ENCODE measurements at places on chromosomes 13 and 19.

- DNase-seq: no peak
These were observed 1.5 kb downstream of the ZNF507 start for GRCh38 chr19:32346901-32347300.

DNA sequence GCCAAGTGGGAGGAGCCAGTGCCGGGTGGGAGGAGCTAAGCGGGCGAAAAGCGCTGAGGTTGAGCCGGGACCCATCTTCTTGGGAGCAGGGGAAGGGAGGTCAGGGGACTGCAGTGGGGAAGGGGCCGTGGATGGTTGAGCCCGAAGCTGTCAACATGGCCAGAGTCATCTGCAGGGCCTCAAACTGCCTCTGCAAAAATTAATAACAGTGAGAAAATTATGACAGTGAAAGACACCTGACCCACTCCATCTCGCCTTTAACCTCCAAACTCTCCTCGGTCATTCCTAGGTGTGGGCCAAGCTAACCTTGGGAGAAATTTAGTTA lies 30.1 kb downstream of the ZNF557 start:
- no peak for DNase-seq

DNA sequence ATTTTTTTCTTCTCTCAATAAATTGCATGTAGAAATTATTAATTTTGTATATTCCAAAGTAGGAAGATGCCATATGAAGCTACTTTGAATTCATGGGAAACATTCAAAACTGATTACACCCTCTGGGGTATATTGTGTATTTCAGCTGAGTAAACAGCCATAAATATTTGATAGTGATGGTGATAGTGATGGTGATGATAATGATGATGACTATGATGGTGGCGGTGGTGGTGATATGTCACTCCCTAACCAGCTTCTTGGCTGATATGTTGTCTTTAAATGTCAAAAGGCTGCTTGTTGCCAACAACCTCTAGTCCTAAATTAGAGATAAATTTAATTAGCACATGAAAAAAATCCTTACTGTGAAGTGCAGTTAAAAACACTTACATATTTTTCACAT lies 102.0 kb downstream of the LRCH1 start:
- DNase-seq: no peak

DNA sequence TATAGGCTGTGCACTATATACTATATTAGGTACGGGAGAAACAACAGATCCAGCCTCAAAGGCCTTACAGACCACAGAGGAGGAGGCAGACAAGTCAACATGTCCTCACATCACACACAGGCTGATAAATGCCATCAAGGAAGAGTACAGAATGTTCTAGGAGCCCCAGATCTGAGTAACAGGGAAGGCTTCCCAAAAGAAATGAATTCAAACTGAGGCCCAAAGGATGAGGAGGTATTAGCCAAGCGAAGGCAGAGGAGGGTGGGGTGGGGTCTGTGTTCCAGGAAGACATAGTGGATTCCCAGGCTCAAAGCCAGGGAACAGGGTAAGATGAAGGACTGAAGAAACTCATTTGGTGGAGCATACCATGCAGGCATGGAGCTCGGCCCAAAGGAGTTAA lies 55.1 kb downstream of the RXFP2 start:
- no peak for DNase-seq

DNA sequence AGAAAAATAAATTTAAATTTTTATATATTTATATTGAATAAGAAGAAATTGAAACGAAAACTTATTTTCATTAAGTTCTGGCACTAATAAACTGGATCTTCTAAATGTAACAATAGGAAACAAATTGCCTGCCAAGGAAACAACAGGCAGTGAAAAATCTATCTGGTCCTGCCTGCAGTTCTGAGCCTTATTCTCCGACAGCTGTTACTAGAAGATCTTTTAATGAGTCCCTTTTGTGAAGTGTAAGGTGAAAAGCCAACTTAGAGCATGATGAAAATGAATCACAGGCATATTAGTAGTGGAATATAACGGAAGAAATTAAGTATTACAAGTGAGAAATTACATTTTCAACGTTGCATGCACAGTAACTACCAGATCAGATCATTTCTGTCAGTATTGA lies 1002.7 kb upstream of the PCDH20 start:
- no peak for DNase-seq

DNA sequence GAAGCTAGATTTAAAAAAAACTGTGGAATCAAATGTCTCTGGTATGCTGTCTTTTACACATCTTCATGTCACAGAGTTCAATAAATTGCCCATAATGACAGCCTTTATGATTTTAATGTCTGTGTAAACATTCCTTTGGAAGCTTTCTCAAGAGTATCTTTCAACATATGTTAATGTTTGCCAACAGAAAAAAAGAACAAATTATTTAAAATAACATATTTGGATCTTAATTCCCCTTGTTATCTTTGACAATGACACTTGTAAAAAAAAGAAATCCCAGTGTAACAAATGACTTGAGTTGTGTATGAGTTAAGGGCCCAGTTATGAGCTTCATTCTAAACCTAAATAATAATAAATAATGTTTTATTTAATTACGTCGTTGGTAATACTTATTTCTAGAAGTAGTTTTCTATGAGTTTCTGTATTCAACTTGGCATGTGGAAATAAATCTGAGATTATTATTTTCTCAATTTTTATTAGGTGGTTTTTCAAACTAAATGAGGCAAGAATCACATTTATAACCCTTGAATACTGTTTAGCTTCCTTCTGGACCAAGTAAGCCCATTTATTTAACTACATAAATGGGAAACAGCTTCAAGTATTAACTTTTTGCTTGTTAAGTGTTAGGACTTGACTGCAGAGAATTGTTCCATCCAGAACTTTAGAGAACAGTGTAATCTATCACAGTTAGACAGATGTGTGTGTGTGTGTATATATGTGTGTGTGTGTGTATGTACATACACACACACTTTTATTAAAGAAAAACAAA lies 182.1 kb downstream of the POSTN start:
- no peak for DNase-seq

DNA sequence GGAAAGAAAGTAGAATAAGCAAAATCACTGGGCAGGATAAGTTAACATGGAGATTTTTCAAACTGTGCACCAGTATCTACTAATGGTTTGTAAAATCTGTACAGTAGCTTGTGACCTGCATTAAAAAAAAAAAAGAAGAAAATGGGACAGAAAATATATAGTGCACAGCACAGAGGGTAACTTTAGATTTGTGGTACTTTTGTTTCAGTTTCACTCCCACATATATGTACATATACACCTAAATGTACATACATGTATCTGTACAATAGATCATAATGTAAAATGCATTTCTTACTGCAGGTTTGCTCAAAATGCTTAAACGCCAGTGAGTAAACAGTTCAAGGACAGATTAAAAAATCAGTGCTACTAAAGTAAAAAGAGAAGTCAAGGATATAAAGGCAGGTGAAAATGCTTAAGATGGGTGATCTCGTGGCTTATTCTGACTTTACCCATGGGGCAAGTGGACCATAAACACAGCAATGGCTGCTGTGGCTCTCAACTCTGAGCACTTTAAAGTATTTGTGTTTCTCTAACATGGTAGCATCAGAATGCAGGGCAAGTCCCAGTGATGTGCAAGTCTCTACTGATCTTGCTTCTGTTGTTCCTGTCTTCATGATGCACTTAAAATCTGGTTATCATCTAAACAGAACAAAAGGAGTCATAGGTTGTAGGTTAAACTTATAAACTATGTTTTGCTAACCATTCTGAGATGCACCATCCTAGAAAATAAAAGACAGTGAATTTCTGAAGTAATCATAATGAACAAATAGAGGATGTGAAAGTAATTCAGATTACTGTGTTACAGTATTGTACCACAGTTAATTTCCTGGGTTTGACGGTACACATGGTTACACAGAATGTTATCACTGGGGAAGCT lies 112.3 kb downstream of the MIPEP start:
- no peak for DNase-seq

DNA sequence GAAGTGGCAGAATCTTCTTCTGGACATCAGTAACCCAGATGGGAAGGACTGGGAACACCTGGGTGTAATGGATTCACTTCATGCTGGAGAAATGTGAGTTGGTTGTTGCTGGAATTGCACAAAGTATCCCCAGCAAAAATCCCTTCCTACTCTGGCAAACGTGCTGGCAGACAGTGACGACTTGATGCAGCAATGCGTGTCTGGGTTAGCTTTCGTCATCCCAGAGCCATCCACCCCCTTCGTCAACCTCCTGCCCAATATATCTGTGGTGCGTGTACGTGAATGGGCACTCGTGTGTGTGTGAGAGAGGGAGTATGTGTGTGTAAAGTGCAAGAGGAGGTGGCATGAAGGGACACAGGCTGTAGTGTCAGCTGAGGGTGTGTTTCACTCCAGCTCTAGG lies 70.9 kb downstream of the TM9SF2 start:
- DNase-seq: no peak

DNA sequence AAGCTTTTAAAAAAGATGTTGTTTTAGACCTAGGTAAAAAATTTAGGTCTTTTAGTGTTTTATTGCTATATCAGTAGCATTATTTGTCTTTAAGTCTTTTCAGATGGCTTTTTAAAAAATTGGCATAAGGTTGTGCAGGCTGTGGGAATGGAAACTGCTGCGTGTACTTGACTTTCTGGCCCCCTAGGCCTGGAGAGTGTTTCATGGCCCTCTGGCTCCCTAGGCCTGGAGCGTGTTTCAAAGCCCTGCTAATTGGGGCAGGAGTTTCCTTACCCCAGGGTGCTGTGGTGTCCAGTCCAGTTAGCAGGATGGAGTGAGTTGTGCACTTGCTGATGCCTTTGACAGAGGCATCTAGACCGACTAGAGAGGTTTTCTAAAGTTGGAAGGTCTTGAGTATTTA lies 23.8 kb downstream of the PRAM1 start:
- DNase-seq: no peak

DNA sequence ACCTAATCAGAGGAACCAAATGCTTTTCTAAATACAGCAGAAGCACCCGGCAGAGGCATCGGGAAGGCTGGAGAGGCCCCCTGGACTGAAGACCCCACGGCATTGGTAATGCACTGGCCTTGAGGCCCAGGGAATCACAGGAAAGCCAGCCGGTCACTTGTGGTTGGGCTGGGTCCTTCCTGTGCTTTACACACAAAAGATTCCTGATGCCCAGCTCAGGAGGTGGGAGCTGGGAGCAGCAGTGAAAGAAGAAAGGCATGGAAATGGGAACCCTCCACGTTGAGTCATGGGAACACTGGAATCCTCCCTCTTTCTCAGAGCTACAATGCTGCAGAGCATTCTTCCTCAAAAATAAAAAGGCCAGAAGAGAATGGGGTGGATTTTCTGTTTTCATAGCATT lies 126.4 kb downstream of the TNFRSF19 start:
- no peak for DNase-seq

GRCh38 chr13:99418103-99418842 lies 83.0 kb upstream of the TM9SF2 start:
- no peak for DNase-seq

DNA sequence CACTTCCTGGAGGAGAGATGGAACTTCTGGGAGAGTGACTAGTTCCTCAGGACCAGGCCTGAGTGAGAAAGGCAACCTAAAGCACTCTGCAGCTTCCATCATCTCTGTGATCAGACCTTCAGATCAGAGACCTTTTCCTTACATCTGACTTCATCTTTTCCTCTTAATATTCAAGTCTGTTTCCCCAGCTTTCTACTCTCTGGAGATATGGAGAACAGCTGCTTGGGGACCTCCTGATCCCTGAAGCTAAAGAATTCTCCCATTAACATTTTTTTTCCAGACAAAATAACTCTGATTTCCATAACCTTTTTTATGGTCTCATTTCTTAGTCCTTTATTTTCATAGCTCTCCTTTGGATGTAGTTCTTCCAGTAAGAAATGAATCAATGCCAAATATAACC lies 133.4 kb upstream of the FNDC3A start:
- no peak for DNase-seq

DNA sequence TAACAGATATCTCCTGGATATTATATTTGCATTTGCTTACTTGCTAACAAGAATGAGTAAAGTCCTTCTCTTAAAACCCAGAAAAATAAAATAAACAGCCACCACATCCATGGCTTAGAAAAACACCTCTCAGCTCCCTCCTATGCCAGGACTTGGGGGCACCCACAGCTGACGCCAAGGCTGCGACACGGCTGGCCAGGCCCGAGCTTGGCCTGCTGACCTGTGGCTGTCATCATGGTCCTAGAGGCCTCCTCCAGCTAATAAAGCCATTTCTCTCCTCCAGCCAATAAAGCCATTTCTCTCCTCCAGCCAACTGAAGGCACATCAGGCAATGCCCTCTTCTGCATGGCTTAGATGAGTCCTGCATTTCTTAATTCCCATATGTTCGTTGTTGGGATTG lies 20.9 kb downstream of the C19orf12 start:
- DNase-seq: no peak

DNA sequence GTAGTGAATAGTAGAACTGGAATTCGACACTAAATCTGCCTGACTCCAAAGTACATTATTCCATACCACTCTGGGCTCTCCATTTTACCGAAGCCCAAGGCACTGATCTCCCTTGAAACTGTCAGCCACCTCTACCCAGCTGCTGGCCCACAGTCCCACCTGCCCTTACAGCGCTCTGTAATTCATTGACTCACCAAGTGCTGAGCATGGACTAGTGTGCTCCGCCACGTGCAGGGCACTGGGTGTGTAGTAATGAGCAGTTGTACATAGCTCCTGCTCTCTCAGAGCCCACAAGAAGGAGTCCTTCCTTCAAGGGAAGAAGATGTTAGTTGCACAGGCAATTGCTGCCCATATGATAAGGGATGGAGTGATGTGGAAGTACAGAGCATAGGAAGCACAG lies 76.6 kb upstream of the SIAH3 start:
- no peak for DNase-seq

GRCh38 chr13:79226938-79227337 lies 179.1 kb downstream of the RBM26 start:
- no peak for DNase-seq

- no peak for DNase-seq
These were observed 4.6 kb downstream of the FRY start for GRCh38 chr13:32036126-32036695.

DNA sequence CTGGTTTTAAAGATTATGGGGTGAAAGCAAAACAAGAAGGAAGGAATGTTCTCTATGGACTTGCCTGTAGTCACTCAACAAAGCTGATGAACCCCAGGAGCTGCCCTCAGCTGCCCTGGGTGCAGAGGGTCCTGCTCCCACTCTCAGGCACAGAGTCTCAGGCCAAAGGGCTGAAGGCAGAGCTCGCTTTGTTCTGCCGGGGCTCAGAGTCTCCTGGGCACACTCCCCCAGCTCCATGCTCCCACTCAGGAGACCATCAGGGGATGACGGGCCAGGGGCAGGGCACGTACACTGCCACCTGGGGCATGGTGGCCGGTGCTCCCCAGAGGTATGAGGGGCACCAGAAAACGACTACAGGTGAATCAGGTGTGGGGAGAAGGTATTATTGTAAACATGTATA lies 46.8 kb upstream of the SPACA7 start:
- no peak for DNase-seq
